ENCODE measurements at places on chromosomes 5 and 9.

- no peak for DNase-seq
These were observed 142.0 kb downstream of the MTX3 start for GRCh38 chr5:79849061-79849460.

- DNase-seq: no peak
These were observed 341.5 kb downstream of the OSTF1 start for GRCh38 chr9:75429531-75430475.

DNA sequence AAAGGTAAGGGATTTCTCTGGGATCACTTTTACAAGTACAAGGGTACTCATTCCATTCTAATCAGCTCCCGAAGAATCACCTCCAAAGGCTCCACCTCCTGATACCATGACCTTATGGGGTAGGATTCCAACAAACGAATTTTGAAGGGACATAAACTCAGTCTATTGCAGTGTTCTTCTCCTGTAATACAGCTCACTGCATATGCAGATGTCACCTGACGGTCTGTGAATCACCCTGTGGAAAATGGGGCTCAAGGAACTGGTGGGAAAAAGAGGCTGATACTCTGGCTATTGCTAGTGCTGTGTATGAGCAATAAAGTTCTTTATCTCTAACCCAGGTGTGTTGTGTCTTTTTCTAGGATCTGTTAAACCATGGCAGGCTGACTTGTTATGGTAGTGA is 42.4 kb upstream of the CCDC112 start:
- DNase-seq: no peak

GRCh38 chr5:160297776-160298175 is 14.6 kb downstream of the CCNJL start:
- no peak for DNase-seq

- no peak for DNase-seq
These were observed 127.8 kb upstream of the DHFR start for GRCh38 chr5:80782626-80783025.

DNA sequence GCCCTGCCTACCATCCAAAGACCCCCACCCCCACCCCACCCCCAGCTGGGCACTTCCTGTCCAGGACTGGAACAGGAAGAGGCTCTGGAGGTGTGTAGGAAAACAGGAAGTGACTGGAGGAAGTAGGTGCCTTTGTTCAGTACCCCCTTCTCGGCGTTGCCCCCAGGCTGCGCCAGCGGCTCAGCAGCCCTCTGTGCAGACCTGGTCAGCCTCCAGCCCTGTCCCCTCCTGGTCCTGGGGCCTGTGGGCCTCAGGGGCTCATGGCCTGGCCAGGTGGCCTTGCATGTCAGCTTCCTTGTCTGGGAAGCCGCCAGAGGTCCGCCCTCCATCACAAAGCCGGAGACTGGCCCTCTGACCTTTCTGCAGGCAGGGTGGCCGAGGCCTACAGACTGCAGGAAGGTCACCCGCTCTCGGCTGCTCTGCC is 26.0 kb downstream of the FLT4 start:
- no peak for DNase-seq

DNA sequence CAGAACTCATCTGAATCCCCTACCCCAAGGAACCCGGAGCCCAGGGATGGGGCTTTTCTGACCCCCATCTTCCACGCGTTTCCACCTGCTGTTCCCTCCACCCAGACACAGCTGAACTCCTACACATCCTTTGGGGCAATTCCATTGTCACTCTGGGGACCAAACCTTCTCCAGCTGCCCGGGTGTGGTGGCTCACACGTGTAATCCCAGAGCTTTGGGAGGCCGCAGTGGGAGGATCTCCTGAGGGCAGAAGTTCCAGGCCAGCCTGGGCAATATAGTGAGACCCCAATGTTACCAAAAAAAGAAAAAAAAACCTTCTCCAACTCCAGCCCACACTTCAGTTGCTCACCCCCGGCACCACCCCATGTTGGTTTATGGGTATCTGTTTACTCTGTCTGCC is 8.1 kb downstream of the EPB41L4B start:
- DNase-seq: no peak

GRCh38 chr5:124162767-124163532 is 583.5 kb downstream of the ZNF608 start:
- peak; percentile 83 for DNase-seq

GRCh38 chr5:108193021-108193795 is 188.7 kb downstream of the FBXL17 start:
- no peak for DNase-seq

- no peak for DNase-seq
These were observed 69.3 kb downstream of the TRIM36 start for GRCh38 chr5:115100319-115100955.

- peak; percentile 92 for DNase-seq
These were observed at the start of gene AKNA for GRCh38 chr9:114387680-114388356. Gene AKNA (minus strand): TSS chr9:114387982. CDS start chr9:114381333, 6,649 bp downstream.

DNA sequence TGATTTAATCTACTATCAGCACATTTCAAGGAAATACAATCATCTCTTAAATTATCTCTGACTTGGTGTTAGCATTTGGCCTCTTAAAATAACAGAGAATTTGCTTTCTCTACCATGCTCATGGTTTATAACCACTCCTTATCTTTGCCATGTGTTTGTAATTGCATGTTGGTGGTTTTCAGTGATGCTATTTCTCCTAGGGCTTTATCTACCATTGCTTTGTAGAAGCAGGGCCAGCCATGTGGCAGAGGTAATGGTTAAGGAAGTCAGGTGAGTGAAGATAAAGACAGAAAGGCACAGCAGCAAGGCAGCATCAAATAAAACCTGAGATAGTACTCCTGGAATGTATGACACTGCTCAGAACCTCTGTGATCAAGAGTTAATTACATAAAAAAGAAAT is 206.2 kb downstream of the FER start:
- peak; percentile 80 for DNase-seq

Measured in hematopoietic multipotent progenitor cell treated with erythropoietin and hydrocortisone succinate and interleukin-3 and kit ligand, for 4 days (in vitro differentiated cells).